ENCODE measurements at places on chromosomes 3 and 15.
A peak's percentile ranks its signal among the peaks of the same experiment; 100 is the strongest.

GRCh38 chr3:158152186-158152585, 42.3 kb downstream of the RSRC1 start:
- no peak for DNase-seq

DNA sequence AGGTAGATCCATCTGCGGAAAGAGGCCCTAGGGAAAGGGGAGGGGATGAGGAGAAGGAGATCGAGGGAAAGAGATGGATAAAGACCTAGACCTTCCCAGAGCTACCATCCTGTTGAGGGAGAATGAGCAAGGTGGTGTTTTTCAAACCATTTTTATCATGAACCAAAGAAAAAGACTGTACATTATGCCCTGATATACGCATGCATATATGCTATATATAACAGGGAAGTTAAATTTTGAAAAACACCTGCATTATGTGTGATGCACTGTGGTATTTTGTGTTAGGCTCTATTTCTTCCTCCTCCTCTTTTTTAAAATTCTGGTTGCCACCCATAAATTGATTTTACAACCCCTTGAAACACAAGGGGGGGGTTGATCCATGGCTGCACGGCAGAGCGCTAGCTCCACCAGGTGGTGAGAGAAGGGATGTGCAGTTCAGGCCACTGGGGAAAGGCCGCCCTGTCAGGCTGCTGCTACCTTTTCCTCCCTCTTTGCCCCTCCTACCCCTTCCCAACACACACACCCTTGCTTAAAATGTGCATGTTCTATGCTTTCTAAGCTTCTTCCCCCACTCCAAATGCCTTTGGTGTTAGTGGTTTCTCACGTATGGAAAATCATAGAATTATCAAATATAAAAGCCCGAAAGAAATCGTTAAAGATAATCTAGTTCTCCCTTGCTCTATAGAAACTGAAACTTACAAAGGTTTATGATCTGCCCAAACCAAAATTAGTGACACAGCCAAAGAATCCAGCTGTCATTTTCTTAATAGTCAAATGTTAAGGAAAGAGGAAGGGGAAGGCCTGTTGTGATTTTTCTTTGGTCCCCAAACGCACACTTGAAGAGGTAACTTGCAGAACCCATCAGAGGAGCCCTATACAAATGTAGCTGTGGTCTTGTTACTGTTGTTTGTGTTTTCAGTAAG, 262.0 kb upstream of the UMPS start:
- DNase-seq: no peak

GRCh38 chr3:171417813-171418212, 42.4 kb downstream of the TNIK start:
- no peak for DNase-seq

DNA sequence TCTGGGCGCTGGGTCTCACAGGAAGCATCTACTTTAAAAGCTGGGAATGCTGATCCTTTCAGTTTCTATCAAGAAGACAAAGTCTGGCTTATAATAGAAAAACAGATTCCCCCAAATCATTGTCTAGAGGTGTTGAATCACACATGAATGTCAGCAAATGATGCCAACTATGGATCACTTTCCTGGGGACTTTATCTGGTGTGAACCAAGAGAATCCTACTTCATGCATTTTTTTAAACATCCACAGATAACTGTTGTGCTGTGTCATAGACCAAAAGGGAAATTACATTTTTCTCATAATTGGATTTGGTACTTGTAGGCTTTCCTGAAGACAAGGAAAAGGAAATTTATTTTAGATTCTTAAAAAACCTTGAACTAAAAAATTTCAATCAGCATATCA, 132.7 kb downstream of the CD47 start:
- DNase-seq: no peak

DNA sequence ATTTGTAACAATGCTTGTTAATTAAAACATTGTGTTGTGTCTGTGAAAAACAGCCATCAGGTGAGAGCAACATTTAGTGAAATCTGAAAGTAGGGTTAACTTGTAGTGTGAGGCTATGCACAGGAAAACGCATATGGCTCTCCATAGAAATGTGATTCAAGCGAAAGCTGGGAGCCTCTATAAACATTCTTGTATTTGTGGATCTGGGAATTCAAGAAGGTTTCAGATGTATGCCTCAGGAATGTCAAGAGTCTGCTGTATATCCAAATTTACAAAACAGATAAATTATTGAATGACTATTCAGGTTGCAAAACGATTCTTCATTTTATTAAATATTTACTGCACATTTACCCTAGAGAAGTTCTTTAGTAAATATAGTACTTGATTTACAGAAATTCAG, 166.0 kb downstream of the THSD4 start:
- DNase-seq: no peak

- DNase-seq: no peak
Measured at GRCh38 chr3:9088441-9089353, 125.4 kb upstream of the RAD18 start.

- DNase-seq: no peak
Measured at GRCh38 chr3:189593581-189593980, 37.6 kb upstream of the TP63 start.

GRCh38 chr15:69489073-69489571, 36.5 kb downstream of the RPLP1 start:
- DNase-seq: no peak

DNA sequence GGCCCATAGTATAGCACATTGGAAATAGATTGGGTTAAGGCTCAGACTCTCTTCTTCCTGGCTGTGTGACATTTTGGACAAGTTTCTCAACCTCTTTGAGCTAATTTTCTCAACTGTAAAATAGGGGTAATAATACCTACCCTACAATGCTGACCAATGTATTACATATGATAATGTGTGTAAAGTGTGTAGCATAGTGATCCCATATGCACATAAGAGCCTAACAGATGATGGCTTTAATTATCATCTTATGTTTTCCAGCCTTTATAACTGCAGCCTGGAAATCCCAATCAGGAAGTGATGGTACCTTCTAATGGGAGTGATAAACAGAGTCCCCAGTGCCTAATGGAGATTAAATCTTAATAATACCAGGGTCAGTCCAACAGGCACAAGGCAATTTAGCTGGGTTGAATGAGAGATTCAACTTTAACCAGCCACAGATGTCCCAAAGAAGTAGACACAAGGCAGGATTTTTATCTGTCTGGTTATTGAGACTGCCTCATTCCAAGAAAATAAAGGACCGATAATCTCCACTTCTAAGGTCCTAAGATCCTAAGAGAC, 12.0 kb downstream of the ADAMTS9 start:
- DNase-seq: no peak

GRCh38 chr15:99955181-99955525, 221.9 kb upstream of the LYSMD4 start:
- no peak for DNase-seq

DNA sequence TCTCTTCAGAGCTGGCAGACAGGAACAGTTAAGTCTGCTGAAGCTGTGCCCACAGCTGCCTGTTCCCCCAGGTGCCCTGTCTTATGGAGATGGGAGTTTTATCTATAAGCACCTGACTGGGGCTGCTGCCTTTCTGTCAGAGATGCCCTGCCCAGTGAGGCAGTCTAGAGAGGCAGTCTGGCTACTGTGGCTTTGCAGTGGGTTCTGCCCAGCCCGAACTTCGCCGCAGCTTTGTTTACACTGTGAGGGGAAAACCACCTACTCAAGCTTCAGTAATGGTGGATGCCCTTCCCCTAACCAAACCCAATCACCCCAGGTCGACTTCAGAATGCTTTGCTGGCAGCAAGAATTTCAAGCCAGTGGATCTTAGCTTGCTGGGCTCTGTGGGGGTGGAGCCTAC, 91.2 kb downstream of the SLC25A26 start:
- peak; percentile 40 for DNase-seq

DNA sequence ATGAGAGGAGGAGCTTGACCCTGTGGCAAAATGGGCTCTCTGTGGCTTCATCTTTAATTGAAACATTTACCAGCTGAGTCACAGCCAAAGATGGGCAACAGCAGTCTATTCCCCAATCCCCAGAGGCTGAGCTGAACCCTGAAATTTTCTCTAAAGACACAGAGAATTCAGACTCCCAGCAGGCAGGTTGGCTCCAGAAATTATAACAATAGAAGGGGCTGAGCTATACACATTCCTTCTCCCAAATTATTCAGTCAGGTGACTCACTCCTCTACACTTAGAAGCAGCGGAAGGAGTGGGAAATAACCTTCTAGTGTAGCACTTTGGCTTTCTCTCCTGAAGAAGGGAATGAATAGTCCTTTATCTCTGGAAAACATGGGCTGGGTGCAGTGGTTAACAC, 264.3 kb upstream of the ARHGEF26 start:
- no peak for DNase-seq

DNA sequence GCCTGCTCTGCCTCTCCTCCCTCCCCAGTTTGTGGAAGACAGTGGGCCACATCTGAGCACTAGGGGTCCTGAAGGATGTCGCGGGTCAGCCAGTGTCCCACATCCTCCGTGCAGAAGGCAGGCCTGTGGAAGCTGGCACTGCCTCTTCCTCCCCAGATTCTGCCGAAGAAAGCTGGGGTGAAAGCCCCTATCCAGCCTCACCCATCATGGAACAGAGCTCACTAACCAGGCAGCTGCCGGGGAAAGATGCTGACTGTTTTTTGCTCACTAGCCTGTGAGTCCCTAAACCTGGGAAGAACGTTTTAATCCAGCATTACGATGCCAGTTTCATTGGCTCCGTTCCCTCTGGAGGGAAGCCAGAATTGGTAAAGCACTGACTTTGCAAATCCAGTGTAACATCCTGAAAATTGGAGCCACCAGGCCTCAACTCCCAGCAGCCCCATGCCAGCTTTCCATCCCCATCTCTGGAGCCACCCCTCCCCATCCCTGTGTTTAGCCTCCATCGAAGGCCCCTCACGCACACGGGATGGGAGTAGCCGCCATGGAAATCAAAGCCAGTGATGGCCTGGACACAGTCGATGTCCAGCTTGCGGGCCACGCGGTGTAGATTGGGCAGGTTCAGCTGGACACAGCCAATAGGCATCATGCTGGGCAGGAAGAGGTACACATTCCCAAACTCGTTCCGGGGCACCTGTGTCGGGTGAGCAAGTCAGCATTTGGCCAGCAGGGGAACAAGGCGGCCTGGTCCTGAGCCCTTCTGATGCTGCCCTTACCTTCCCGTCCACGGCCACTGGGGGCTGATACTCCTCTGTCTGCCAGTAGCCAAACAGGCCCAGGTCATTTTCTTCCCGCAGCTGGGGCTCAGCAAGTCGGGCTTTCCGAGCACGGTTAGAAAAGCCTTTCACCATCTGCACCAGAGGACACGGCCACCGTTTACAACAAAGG, 23.5 kb downstream of the TMEM43 start:
- no peak for DNase-seq

GRCh38 chr3:110618512-110619226, 452.9 kb upstream of the NECTIN3 start:
- no peak for DNase-seq

GRCh38 chr3:60076331-60076730, 1026.5 kb upstream of the CFAP20DC start:
- DNase-seq: no peak

DNA sequence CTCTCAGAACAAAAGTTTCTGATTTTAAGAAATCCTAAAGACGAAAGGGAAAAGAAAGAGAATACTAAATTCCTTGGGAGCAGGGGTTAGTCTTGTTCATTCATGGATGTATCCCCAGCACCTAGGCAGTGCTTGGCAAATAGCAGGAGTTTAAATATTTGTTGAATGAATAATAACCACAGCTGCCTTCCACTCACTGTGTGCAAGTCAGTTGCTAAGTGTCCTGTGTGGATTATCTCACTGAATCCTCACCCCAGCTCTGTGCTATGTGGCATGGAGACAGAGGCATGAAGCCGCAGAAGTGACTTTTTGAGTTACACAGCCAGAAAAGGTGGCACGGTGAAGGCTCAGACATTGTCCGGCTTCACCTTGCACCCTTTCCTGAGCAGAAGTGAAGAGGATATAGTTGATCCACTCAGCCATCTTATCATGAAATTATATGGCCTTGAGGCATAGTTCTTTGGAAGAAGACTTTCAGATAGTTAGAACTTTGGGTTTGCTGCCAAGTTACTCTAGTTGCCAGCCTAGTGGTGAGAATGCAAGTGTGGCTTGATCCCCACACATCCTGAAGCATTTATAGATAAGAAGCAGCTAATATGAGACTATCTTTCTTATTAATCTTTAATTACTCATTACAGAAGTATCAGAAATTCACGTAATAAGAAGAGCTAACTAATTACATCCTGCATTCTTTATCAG, 355.5 kb downstream of the LRTM1 start:
- no peak for DNase-seq

DNA sequence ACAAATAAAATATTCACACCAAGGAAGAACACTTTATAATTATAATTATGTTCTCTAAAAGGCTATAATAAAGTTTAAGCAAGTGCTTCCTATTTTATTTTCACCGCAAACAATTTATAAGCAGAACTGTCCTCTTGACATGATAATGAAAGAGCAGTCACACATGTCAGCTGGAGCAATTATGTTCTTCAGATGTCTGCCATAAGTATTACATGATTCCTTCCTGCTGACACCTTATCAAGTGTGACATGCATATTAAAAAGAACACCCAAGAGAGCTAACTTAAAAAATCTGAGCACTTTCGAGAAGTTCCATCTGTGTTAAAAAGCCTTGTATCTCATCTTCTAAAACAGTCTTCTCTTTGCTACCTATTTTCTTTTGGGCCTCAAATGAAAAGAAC, 249.5 kb downstream of the SQOR start:
- DNase-seq: no peak

GRCh38 chr3:13718000-13718399, 161.9 kb downstream of the WNT7A start:
- no peak for DNase-seq

DNA sequence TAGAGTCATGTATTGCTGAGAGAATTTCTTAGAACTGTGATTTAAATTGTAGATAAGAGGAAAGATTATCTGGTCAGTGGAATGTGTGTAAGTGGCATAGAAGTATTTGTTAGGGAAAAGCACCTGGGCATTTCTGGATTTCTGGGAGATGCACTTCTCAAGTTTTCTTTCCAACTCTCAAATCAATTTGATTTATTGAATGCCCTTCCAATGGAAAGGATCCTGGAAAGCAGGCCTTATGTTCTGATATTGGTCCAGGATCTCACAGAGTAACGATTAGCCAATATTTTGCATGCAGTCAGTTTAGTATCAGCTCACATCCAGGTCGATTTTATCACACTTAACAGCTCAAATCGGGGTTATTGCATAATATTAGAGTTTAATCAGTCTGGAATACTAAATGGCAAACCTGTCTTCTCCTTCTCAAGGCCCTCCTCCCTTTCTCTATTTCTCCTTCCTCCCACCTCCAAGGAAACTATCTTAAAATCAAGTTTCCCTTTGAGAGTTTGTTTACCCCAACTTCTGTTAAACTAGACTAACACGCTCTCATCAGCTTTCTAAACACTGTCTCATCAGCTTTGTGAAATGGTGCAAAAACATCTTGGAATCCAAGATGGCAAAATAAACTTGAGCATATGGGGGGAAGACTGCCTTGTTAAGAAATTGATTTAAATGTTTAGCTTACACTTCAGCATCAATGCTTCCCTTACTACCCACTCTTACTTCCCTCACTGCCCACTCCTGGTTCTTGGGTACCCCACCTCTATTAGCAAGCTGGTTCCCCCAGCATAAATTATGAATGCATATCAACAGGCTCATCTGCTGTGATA, 9.5 kb downstream of the SOX2 start:
- DNase-seq: no peak

GRCh38 chr3:103862415-103862814, 1427.6 kb downstream of the ZPLD1 start:
- DNase-seq: no peak
